CD8-positive, alpha-beta memory T cell (primary cell): ENCODE measurements at places on chromosomes 5 and 9.
A peak's percentile ranks its signal among the peaks of the same experiment; 100 is the strongest.

DNA sequence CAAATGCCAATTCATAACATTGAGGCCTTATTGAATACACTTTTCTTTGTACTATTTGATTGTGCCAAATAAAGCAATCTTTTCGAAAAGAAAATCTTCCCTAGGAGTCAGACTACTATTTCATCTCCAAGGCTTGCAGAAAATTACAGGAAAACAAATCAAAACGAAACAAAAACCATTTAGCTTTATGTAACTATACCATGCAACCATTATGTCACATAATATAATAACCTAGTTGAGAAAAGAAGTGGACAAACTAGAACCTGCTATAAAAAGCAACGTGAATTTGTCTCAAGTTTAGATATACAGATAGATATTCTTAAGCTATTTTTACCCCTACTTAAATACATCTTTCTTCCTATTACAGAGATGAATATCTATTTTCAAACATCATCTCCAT lies 18.0 kb downstream of the HTR4 start:
- no peaks in the 10 kb centered on the region for H3K27me3 ChIP-seq
- no peak for DNase-seq
- H3K4me1 ChIP-seq = no peaks in the 10 kb centered on the region
- no peak overlapping the region for H3K4me3 ChIP-seq
- no peak overlapping the region for H3K27ac ChIP-seq

DNA sequence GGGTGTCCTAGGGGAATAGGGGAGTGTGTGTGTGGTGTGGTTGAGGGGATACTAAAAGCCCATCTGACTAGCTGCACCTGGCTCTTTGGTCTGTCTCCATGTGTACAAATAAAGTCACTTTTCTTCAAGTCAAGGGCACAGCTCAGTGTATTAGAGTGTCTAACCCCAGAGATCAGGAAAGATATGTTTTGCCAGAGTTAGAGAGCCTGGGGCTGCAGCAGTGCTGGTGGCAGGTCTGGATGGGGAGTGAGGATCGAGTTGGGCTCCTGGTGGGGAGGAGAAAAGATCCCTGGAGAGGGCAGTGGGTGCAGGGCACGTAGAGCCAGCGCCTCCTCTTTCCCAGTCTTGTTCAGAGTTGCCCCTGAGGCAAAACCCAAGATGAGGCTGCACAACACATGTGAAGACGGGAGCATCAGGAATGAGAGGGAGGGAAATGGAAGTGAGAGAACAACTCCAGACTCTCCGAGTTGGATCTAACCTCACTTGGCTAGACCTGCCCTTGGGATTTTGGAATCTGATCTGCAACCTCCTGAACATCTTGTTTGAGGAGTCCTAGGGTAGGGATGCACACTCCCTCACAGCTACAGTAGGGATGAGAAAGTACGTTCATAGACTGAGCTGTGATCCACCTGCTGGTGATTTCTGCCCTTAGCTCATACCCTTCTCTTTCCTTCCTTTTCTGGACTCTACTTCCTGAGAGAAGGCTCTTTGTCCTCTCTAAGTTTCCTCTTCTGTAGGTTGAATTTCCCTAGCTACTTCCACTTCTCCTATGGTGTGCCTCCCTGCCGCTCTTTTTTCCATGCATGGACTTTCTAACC lies 309.9 kb downstream of the ZSWIM6 start:
- H3K4me3 ChIP-seq = no peak overlapping the region
- no peaks in the 10 kb centered on the region for H3K4me1 ChIP-seq
- DNase-seq = no peak
- H3K27me3 ChIP-seq = no peaks in the 10 kb centered on the region
- no peaks in the 10 kb centered on the region for H3K36me3 ChIP-seq
- H3K27ac ChIP-seq = no peak overlapping the region

DNA sequence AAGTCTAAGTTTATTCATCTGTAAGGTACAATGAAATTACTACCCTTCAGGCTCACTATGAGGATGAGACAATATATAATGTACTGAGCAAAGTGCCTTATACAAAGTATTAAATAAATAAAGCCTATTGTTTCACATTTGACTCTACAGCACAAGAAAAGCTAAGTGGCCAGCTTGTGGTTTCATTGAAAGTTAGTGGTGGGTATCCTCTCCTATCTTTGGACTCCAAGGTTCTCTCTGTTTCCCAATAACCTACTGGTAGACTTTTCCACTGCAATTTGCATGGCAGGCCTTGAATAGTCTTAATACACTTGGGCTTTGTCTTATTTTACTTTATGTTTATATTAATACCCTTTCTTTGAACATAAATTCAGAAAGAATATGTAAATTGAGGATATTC lies 262.7 kb downstream of the DEPDC1B start:
- no peaks in the 10 kb centered on the region for H3K27me3 ChIP-seq
- no peak for DNase-seq
- H3K4me3 ChIP-seq = no peak overlapping the region
- H3K4me1 ChIP-seq = no peaks in the 10 kb centered on the region

GRCh38 chr5:14421851-14422250 lies 159.7 kb upstream of the OTULINL start:
- H3K27ac ChIP-seq = no peak overlapping the region
- H3K27me3 ChIP-seq = no peaks in the 10 kb centered on the region
- DNase-seq = no peak
- H3K36me3 ChIP-seq = no peaks in the 10 kb centered on the region
- H3K4me3 ChIP-seq = no peak overlapping the region

DNA sequence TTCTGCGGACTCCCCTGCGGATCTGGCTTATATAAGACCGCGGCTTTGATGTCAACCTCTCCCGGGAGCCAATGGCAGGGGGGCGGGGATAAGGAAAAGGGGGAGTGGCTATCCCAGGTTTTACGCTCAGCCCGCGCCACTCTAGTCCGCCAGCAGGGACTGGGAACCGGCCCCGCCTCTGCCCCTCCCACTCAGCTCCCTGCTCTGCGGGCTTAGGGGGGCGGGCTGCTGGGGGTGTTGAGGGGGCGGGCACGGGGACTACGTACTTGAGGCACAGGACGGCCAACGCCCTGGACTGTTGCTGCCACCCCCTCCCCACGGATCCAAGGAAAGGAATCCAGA lies at the start of gene HAND1:
Gene HAND1 (minus strand): TSS at position 4 of the 342 bp plus-strand sequence. CDS start 219 bp downstream, outside the sequence.
- H3K27ac ChIP-seq = no peak within 1 kb of the TSS
- peaks cover 89% of the 10 kb centered on the region for H3K27me3 ChIP-seq
- H3K36me3 ChIP-seq = no peaks in the 10 kb centered on the region
- H3K4me3 ChIP-seq = peak within 1 kb of the TSS; percentile 14
- no peak for DNase-seq

DNA sequence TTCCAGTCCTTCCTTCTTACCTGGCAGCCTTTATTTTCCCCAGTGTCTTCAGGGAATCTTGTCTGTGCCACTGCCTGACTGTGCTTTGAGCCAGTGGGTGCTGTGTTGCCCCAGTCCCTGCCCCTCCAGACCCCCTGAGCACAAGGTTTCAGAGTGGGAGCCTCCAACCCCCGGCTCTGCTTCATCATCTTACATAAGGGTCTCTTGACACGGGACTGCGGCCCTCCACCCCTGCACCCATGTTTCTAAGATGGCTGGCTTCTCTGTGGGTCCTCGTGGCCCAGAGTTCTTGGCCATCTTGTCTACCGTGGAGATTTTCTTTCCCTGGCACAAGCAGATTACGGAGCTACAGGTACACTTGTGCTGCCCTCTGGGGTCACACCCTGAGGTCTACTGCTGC lies 194.1 kb downstream of the CACNA1B start:
- H3K27me3 ChIP-seq = no peaks in the 10 kb centered on the region
- H3K27ac ChIP-seq = no peak overlapping the region
- no peak overlapping the region for H3K4me3 ChIP-seq
- no peaks in the 10 kb centered on the region for H3K4me1 ChIP-seq

DNA sequence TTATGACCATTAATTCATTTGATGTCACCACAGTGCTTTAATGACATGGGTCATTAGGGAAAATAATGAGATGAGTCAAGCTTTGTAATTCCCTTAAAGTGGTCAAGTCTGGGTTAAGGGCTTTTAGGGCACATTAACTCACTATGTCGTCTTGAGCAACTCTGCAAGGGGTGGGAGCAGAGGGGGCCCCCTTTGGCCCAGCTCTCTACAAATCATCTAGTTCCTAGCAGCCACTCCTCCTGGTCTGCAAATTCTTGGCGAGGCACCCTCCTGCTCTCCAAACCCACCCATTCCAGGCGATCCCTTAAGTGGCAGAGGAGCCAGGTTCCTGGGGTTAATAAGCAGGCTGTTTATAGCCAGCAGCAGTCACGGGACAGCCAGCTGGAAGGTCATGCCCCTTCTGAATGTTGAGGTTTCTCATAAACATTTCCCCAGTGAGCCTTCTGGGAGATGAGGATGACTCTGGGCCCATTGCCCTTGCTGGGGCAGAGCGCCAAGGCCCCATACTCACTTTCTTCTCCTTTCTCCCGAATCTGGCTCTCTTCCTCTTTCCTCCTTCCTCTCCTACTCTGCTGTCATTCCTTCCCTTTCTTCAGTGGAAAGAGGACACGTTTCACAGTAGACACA lies 14.3 kb upstream of the GPX3 start:
- no peak for DNase-seq
- no peak overlapping the region for H3K4me3 ChIP-seq
- no peak overlapping the region for H3K27ac ChIP-seq
- H3K27me3 ChIP-seq = no peaks in the 10 kb centered on the region

- no peaks in the 10 kb centered on the region for H3K36me3 ChIP-seq
- DNase-seq = no peak
- H3K4me3 ChIP-seq = no peak overlapping the region
- no peaks in the 10 kb centered on the region for H3K4me1 ChIP-seq
- no peak overlapping the region for H3K27ac ChIP-seq
- H3K27me3 ChIP-seq = no peaks in the 10 kb centered on the region
These were observed 90.6 kb upstream of the RUFY1 start for GRCh38 chr5:179459771-179460170.

GRCh38 chr9:34744295-34745221 lies 34.6 kb upstream of the CCL21 start:
- no peak for DNase-seq
- no peaks in the 10 kb centered on the region for H3K4me1 ChIP-seq
- peaks cover 4% of the 10 kb centered on the region for H3K27me3 ChIP-seq

DNA sequence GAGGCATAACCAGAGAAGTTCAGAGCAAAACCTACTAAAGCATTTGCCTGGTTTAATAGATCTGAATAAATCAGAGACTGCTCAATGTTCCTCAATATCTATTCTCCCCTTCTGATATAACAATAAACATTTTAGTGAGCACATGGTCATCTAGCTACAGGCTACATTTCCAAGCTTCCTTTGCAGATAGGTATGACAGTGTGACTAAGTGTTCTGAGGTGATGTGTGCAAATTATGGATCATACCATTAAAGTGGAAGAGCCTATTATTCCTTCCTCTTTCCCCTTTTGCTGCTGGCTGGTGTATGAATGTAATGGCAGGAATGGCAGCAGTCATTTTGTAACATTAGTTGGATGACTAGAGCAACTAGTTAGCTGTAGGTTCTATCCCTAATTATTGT lies 285.8 kb upstream of the RASA1 start:
- no peak overlapping the region for H3K4me3 ChIP-seq
- H3K36me3 ChIP-seq = no peaks in the 10 kb centered on the region
- DNase-seq = no peak
- H3K4me1 ChIP-seq = no peaks in the 10 kb centered on the region
- no peak overlapping the region for H3K27ac ChIP-seq

GRCh38 chr5:129460936-129461710 lies 1.0 kb downstream of the ADAMTS19 start:
- H3K4me1 ChIP-seq = no peaks in the 10 kb centered on the region
- no peak overlapping the region for H3K4me3 ChIP-seq
- H3K27me3 ChIP-seq = no peaks in the 10 kb centered on the region
- H3K36me3 ChIP-seq = no peaks in the 10 kb centered on the region
- no peak for DNase-seq
- H3K27ac ChIP-seq = no peak overlapping the region

- H3K27ac ChIP-seq = no peak overlapping the region
- H3K27me3 ChIP-seq = peaks cover 21% of the 10 kb centered on the region
- no peaks in the 10 kb centered on the region for H3K36me3 ChIP-seq
- no peak overlapping the region for H3K4me3 ChIP-seq
- no peak for DNase-seq
These were observed 99.6 kb downstream of the LIFR start for GRCh38 chr5:38456657-38457399.

DNA sequence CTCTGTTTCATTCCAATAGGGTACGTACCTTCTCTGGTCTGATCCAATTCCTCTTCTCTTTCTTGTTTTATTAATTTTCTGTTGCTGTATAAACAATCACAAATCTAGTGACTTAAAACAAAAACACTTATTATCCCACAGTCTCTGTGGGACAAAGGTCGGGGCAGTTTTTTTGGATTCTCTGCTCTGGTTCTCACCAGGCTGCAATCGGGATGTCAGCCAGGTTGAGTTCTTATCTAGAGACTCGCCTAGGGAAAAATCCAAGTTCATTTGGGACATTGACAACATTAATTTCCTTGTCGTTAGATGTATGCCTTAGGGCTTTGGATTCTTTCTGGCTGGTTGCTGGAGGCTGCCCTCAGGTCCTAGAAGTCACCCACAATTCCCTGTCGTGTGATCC lies 430.5 kb upstream of the RORB start:
- no peak overlapping the region for H3K27ac ChIP-seq
- DNase-seq = no peak
- no peak overlapping the region for H3K4me3 ChIP-seq
- H3K27me3 ChIP-seq = no peaks in the 10 kb centered on the region
- H3K36me3 ChIP-seq = no peaks in the 10 kb centered on the region
- H3K4me1 ChIP-seq = no peaks in the 10 kb centered on the region

GRCh38 chr5:912280-913091 lies 19.8 kb downstream of the TRIP13 start:
- no peaks in the 10 kb centered on the region for H3K4me1 ChIP-seq
- no peak overlapping the region for H3K4me3 ChIP-seq
- no peaks in the 10 kb centered on the region for H3K36me3 ChIP-seq
- DNase-seq = peak; percentile 74

GRCh38 chr9:103816146-103816545 lies 278.0 kb upstream of the SMC2 start:
- no peak overlapping the region for H3K27ac ChIP-seq
- H3K4me3 ChIP-seq = no peak overlapping the region
- no peak for DNase-seq
- H3K4me1 ChIP-seq = no peaks in the 10 kb centered on the region
- H3K36me3 ChIP-seq = no peaks in the 10 kb centered on the region
- no peaks in the 10 kb centered on the region for H3K27me3 ChIP-seq
